ENCODE measurements at places on chromosomes 12 and 14.
A peak's percentile ranks its signal among the peaks of the same experiment; 100 is the strongest.

GRCh38 chr14:85248881-85249635 lies 280.9 kb upstream of the FLRT2 start:
- no peak for DNase-seq

DNA sequence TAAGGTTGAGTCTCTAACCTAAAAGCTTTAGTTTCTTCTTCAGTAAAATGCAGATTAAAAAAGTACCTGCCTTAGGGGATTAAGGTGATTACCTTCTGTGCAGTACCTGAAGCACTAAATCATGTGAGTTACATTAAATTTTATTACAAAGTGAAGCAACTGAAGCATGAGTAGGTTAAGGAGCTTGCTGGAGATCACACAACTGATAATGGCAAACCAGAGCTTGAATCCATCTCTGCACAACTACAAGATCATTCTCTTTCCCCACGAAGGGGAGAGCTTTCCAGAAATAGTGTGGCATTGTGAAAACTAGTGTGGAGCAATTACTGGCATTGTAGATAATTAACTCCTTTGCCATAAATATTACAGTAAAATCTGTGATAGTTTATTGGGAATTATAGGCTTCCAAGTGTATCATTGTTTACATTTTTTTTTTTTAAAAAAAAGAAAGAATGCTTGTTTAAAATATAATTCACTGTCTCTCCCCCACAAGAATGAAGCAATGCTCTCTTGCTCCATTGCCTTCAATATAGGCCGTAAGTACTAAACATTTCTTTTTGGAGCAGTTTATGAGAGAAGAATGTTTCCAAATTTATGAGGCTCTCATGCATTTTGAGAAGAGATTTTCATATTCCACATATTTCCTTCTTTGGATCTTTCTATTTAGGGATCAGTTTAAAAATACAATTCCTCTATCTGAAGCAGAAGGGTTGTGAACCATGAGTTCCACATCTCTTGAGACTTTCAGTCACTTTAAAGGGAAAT lies 20.5 kb downstream of the SLC38A2 start:
- no peak for DNase-seq

- peak; percentile 18 for DNase-seq
Measured at GRCh38 chr14:65302571-65303189, 109.8 kb upstream of the FUT8 start.

- no peak for DNase-seq
Measured at GRCh38 chr12:46492471-46493085, 120.0 kb upstream of the SLC38A2 start.

DNA sequence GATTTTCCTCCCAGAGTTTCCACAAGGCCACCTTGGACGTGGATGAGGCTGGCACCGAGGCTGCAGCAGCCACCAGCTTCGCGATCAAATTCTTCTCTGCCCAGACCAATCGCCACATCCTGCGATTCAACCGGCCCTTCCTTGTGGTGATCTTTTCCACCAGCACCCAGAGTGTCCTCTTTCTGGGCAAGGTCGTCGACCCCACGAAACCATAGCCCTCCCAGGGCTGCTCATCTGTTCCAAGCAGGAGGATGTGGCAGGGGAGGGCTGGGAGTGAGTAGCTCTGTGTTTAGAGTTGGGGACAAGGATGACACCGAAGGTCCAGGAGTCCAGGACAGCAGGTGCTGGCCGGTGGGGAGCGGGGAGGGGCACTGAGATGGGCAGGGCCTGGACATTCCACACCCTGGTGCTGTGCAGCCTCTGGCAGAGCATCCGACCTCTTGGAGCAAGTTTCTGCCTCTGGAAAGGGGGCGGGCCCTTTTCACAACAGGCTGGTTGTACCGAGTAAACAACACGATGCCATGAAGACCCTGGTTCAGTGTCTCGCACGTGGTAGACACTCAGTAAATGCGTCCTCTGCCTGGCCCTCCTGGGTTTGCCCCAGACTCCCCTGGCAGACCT lies 8.2 kb downstream of the SERPINA4 start:
- DNase-seq = no peak

GRCh38 chr14:22780105-22780679 lies 13.7 kb downstream of the OXA1L start:
- DNase-seq = no peak

GRCh38 chr14:56810147-56810719 lies at the start of gene OTX2:
OTX2 (minus strand) TSS chr14:56810479; CDS start chr14:56805456, 5,023 bp downstream.
- no peak for DNase-seq

- DNase-seq = no peak
Measured at GRCh38 chr12:46788072-46788887, 37.5 kb downstream of the SLC38A4 start.

DNA sequence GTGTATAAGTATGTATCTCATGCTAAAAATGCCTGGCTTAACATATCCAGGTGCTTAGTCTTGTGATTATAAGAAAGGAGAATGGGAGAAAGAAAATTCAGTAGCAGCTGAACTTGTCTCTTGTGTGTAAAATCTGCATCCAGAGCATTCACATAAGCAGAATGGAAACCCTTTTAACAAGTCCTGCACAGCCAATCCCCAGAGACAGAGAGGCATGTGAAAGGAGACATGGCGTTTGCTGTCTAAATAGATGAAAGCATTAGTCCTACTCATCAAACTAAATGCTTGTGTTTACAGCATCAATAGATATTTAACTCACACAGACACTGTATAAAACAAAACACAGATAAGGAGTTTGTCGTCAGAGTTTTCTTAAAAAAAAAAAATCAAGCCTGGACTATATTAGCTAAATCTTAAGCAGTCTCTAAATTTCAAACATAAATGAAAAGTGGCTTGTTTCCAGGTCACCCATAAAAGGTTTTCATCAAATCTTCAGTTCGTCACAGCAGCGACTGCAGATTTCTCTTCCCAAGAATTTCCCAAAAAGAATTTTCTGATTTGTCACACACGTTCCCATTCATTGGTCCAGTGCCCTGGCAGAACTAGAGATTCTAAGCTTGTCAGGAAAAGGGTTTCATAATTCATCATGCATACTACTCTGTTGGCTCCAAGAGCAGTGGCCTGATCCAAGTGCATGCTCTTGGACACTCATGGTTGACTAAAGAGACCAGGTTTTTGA lies 249.2 kb downstream of the BTG1 start:
- no peak for DNase-seq

DNA sequence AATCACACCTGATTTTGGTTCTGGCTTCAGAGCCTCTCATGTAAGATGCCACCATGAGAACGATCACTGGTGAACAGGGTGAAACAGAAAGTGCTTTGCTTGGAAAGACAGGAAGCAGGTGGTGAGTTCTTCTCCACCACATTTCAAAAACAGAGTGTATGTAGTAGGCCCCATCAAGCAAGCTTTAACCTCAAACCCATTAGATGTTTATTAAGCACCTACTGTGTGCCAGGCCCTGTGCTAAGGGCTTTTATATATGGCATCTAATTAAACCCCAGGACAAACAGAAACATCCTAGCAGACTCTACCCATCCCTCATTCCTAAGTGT lies 47.8 kb upstream of the MED13L start:
- no peak for DNase-seq

DNA sequence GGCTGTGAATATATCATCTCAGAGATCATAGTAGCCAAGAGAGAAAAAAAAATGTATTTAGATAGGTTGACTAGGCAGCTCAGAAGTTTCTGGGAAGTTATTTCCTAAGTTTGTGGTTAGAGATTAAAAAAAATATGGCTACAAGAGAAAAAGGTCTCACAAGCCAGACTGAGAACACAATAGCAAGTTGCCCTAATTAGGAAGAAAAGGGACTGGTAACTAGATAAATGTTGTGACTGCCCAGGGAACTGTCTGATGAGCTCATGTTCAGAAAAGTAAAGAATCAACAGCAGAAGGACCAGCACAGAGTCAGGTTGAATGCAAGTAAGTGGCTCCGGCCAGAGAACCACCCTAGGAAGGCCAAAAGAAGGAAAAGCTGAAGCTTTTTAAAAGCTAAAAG lies 256.6 kb downstream of the PRKD1 start:
- no peak for DNase-seq

DNA sequence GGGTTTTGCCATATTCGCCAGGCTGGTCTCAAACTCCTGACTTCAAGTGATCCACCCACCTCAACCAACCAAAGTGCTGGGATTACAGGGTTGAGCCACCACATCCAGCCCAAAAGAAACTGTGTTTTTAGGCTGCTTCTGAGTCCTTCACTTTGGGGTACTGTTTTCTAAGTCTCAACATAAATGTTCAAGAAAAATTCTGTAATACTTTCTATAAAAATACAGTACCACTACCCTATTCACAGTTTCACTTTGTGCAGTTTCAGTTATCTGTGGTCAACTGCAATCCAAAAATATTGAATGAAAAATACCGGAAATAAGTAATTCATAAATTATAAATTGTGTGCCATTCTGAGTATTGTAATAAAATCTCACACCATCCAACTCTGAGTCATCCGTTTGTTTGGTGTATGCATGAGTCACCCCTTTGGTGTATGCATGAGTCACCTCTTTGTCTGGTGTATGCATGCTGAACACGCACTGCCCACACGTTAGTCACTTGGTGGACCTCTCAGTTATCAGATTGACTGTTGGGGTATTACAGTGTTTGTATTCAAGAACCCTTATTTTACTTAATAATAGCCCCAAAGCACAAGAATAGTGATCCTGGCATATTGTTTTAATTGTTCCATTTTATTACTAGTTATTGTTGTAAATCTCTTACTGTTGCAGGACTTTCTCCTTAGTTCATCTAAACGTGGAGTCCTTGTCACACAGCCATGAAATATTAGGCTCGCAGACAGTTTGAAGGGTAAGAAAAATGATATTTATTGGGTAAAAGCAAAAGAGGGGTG lies 190.2 kb downstream of the FSCB start:
- no peak for DNase-seq

GRCh38 chr12:130568041-130568440 lies 148.1 kb downstream of the RIMBP2 start:
- DNase-seq = no peak

- DNase-seq = no peak
Measured at GRCh38 chr12:72729451-72730010, 457.4 kb downstream of the TRHDE start.

GRCh38 chr12:51011955-51012354 lies 14.2 kb downstream of the SLC11A2 start:
- DNase-seq = no peak

DNA sequence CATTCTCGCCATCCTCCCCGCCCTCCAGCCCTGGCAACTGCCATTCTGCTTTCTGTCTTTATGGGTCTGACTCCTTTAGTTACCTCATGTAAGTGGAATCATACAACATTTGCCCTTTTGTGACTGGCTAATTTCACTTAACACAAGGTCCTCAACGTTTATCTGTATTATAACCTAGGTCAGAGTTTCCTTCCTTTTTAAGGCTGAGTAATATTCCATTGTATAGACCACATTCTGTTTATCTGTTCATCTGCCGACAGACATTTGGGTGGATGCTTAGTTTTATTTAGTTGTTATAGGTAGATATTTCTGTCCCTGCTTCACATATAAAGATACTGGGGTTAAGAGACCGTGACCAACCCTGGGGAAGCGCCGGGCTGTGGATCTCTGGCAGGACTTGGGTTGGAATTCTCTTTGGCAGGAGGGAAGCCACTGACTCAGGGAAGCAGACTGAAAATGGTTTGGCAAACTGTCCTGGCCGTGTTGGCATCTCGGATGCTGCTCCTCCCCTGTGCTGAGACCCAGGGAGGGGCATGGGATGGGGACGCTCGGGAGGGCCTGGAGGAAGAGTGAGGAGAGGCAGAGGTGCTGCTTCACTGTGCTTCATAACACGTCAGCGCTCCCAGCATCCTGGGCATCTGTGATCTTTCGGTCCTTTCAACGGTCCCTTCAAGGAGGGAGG lies 38.9 kb downstream of the TEAD4 start:
- no peak for DNase-seq

DNA sequence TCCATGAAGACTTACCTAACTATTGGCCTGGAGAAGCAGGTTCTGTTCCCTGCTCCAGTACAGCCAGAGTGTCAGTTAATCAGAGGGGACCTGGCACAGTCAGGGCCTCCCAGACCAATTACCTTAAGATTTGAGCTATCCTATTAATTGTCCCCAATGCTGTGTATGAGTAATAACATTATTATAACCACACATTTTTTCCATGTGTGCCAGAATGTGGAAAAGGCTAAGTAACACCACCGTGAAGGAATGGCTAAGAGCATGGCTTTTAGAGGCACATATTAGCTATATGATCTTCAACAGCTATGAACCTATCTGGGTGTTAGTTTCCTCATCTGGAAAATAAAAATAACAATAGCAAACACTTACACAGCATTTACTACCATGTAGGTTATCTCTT lies 111.1 kb upstream of the RAP1B start:
- DNase-seq = no peak

- DNase-seq = no peak
Measured at GRCh38 chr12:102171951-102172350, 25.7 kb downstream of the PMCH start.

GRCh38 chr14:54864526-54864925 lies 38.1 kb downstream of the GCH1 start:
- DNase-seq = no peak

DNA sequence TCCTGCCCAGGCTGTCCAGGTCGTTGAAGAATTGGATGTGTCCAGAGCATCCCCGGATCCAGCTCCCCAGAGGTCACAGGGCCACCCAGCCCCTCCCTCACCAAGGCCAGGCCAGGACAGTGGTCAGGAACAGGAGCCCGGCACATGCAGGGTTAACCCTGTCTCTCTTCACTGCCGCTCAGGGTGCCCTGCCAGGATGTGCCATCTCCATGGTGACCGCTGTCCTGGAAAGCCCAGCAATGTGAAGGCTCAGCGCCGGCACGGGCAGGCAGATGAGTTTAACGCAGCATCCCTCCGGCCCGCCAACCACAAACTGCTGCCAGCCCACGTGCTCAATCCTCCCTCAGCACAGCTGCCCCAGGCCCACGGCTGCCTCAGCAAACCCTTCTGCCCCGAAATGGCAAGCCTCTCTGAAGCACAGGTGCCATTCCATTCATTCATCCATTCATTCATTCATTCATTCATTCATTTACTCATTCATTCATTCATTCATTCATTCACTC lies 4.4 kb downstream of the TMEM179 start:
- DNase-seq = peak; percentile 16

- no peak for DNase-seq
Measured at GRCh38 chr14:31137214-31137889, 70.2 kb downstream of the HECTD1 start.

DNA sequence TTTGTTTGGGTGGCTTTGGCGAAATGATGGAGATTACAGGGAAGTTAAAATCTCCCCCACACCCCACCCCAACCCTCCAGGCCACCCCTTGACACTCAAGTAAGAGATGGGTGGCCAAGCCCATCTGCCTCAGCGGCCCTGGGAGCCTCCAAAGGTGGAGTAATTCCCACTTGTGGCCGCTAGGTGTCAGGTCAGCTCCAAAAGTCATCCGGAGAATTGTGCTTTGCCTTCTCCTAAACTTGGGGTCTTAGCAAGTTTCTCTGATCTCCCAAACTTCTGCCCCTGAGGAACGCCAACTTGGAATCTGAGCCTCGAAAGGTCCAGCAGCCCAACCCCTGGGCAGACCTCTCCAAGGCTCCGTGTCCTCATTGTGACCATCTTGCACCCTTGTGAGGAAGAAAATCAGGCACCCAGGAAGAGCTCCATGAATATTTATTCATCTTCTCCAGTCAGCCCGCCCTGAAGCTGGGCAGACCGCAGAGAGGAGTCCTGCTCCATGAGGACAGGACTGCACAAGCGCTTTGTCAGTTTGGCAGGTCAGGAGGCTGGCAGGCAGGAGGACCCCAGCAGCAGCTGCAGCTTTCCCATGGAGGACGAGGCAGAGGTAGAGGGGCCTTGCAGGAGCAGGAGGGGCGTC lies 46.7 kb downstream of the LRRC74A start:
- DNase-seq = no peak

- peak; percentile 33 for DNase-seq
Measured at GRCh38 chr14:39015360-39015961, 87.6 kb downstream of the SEC23A start.

- no peak for DNase-seq
Measured at GRCh38 chr12:80837342-80837978, 100.3 kb downstream of the LIN7A start.

GRCh38 chr14:95725685-95726336 lies 11.9 kb upstream of the TCL1A start:
- DNase-seq = no peak

Data from NCI-H1092 (cell line).